ENCODE measurements at places on chromosomes 1 and 21.

- no peak for DNase-seq
Measured at GRCh38 chr1:88552226-88552625, 131.8 kb upstream of the PKN2 start.

DNA sequence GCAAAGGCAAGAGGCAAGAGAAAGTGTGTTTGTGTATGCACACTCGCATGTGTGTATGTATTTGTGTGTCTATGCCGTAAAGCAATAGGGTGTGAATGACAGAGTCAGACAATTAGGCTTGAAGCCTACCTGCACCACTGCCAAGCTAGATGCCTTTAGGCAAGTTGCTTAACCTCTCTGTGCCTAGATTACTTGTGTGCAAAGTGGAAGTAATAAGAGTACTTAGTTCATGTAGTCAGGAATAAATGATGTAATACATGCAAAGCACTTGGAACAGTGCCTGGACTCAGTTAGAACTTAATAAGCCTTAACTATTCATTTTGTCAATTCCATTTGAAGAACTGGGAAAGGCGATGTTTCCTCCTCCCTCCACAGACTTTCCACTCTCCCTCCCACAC is 31.7 kb downstream of the LAMB3 start:
- no peak for DNase-seq

DNA sequence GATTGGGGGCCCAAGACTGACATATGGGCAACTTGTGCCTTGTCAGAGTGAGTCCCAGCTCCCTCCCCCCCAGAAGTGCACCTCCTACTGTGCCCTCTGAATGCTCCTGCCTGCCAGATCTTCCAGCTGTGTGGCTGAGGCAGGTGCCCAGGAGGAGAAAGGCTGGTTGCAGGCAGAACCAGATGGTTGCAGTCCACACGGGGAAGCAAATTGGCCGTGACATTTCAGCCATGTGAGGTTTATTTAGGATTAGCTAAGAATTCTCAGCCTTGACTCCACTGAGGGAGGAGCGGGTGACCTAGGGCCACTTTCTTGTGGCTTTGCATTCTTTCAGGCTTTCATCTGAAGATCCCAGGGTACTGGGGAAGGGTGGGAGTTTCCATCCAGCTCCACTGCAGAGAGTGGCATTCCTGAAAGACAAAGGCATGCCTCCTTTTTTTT is 33.8 kb downstream of the PEX14 start:
- no peak for DNase-seq

- no peak for DNase-seq
Measured at GRCh38 chr21:31190516-31190915, 152.2 kb upstream of the KRTAP19-8 start.
